ENCODE measurements at places on chromosomes 2 and 18.

DNA sequence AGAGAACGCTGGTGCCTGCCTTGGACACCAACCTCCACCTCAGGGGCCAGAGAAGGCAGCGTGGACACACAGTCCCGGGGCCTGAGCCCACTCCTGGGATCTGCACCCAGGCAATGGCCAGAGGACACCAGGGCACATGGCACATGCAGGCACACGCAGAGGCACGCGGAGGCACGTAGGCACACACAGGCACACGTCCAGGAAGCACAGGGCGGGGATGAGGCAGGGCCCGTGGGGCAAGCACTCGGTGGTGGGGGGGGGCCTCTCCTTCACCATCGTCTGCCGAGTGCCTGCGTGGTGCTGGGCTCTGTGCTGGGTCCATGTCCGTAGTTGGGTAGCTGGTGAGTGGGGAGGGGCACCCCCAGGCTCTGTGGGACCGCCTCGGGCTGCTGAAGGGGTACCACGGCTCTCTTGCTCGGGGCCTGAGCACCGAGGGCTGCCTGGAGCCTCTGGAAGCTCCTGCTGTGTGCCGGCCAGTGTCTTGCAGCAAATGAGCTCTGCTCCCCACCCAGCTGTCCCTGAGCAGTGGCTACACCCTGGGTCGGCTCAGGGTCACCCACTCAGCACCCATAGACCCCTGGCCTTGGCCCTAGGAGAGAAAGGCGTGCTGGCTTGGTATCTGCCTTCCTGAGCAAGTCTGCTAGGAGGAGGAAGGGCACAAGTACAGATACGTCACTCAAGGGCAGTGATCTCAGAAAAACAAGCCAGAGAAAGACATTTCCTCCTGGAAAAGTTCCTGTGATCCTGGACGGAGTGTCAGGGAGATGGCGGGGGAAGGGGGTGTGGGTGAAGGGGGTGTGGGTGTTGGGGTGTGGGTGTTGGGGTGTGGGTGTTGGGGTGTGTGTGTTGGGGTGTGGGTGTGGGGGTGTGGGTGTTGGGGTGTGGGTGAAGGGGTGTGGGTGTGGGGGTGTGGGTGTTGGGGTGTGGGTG lies 26.4 kb downstream of the RTP5 start:
- H3K4me3 ChIP-seq: no peak overlapping the region
- peaks cover 10% of the 10 kb centered on the region for H3K4me1 ChIP-seq
- no peaks in the 10 kb centered on the region for H3K27me3 ChIP-seq
- H3K36me3 ChIP-seq: peaks cover 2% of the 10 kb centered on the region
- no peak for DNase-seq
- H3K27ac ChIP-seq: peak overlapping the region; percentile 14

- no peak overlapping the region for H3K27ac ChIP-seq
- no peaks in the 10 kb centered on the region for H3K36me3 ChIP-seq
- peaks cover 8% of the 10 kb centered on the region for H3K4me1 ChIP-seq
- H3K4me3 ChIP-seq: no peak overlapping the region
Measured at GRCh38 chr2:3656762-3657721, 958 bp upstream of the ALLC start.

DNA sequence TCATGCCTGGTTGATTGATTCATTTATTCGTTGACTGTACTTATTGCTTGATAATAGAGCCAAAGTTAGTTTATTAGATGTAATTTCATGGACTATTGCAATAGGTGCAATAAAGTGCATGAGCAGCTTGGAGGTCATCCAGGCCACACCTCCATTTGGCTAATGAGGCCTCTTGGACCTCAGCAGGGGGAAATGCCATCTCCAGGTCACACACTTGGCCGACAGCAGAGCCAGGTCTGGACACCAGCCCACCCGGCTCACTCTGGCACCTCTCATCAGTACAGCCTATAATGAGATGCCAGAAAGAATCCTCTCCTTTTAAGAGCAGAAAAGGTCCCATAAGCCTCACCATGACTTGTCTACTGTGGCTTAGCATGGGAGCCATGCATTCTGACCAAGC lies 71.2 kb upstream of the AFF3 start:
- H3K27ac ChIP-seq: no peak overlapping the region
- no peak for DNase-seq
- peaks cover 18% of the 10 kb centered on the region for H3K4me1 ChIP-seq
- no peaks in the 10 kb centered on the region for H3K27me3 ChIP-seq
- no peaks in the 10 kb centered on the region for H3K36me3 ChIP-seq

GRCh38 chr18:30917651-30918050 lies 124.9 kb downstream of the DSC3 start:
- H3K4me1 ChIP-seq: no peaks in the 10 kb centered on the region
- no peak for DNase-seq
- H3K36me3 ChIP-seq: no peaks in the 10 kb centered on the region

- H3K27ac ChIP-seq: no peak overlapping the region
- no peak overlapping the region for H3K4me3 ChIP-seq
- H3K36me3 ChIP-seq: no peaks in the 10 kb centered on the region
- no peaks in the 10 kb centered on the region for H3K4me1 ChIP-seq
Measured at GRCh38 chr2:223027442-223027841, 24.5 kb upstream of the KCNE4 start.

GRCh38 chr2:231613663-231614558 lies 21.2 kb downstream of the TEX44 start:
- peak; percentile 33 for DNase-seq
- H3K36me3 ChIP-seq: no peaks in the 10 kb centered on the region
- H3K27ac ChIP-seq: peak overlapping the region; percentile 95
- H3K27me3 ChIP-seq: no peaks in the 10 kb centered on the region
- peak overlapping the region; percentile 92 for H3K4me3 ChIP-seq
- H3K4me1 ChIP-seq: peaks cover 19% of the 10 kb centered on the region

- peak overlapping the region; percentile 60 for H3K27ac ChIP-seq
- peaks cover 9% of the 10 kb centered on the region for H3K36me3 ChIP-seq
- no peaks in the 10 kb centered on the region for H3K27me3 ChIP-seq
Measured at GRCh38 chr2:190916829-190917228, 36.2 kb downstream of the GLS start.

GRCh38 chr2:65326276-65326675 lies 98.6 kb downstream of the ACTR2 start:
- no peaks in the 10 kb centered on the region for H3K27me3 ChIP-seq
- DNase-seq: no peak
- no peak overlapping the region for H3K27ac ChIP-seq

DNA sequence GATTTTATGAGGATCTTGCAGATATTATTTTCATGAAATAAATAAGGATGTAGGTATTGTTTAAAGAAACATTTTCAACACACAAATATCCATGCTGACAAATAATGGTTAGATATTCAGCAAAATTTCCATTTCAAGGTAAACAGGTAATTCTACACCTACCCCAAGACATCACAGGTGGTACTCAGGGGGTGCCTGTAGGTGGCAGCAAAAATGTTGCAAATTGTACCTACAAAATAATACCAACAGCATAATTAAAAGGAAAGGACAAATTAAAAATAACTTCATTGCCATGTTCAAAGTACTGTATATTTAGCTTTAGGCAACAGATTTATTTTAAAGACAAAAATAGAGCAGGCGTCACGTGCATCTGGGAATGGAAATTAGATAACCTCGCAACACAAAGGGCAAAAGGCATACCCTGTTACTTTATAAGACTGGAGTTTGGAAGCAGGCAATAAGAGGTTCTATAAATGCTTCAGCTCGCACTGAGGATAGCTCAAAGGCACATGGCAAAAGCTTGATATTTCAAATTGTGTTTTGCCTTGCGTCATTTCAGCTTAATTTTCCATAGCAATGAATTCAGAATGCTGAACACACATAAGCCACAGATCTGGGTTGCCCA lies 630.5 kb downstream of the TDRD15 start:
- no peaks in the 10 kb centered on the region for H3K36me3 ChIP-seq
- no peaks in the 10 kb centered on the region for H3K27me3 ChIP-seq
- no peak overlapping the region for H3K4me3 ChIP-seq
- no peaks in the 10 kb centered on the region for H3K4me1 ChIP-seq
- H3K27ac ChIP-seq: no peak overlapping the region

GRCh38 chr18:26468931-26469340 lies 79.4 kb downstream of the KCTD1 start:
- no peak for DNase-seq
- H3K27me3 ChIP-seq: no peaks in the 10 kb centered on the region
- H3K4me1 ChIP-seq: peaks cover 2% of the 10 kb centered on the region

GRCh38 chr2:44107974-44108373 lies 60.7 kb upstream of the PPM1B start:
- no peak for DNase-seq
- H3K27ac ChIP-seq: no peak overlapping the region
- H3K4me3 ChIP-seq: no peak overlapping the region
- peaks cover 2% of the 10 kb centered on the region for H3K36me3 ChIP-seq

DNA sequence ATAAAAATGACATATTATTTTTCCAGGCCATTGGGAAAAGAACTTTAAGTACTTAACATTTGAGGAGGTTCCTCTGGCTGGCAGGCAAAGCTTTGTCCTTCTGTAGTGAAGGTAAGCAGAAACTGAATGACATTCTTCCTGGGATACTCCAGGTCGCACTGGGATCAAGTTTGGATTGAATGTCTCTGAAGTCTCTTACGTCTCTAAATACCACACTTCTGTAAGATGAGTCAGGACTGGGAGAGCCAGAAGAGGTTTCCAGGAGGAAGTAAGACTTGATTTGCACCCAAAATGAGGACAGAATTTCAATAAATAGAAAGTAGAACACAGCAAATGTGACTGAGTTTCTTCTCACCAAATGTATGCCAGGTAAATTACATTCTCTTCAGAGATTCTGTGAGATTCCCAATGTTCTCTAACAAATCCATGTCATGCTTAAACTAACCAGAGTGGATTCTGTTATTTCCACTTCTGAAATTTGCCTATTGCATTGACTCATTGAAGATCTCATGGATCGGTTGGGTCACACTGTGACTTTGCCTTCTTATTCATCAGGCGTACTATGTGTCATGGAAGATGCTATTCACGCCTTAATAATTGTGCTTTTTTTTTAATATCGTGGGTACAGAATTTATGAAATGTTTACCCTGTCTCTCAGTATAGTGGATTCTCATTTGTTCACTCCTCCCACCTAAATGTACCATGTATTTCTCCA lies 25.5 kb upstream of the VIT start:
- no peak overlapping the region for H3K27ac ChIP-seq
- H3K4me3 ChIP-seq: no peak overlapping the region
- peaks cover 76% of the 10 kb centered on the region for H3K27me3 ChIP-seq
- peaks cover 4% of the 10 kb centered on the region for H3K36me3 ChIP-seq

- no peaks in the 10 kb centered on the region for H3K4me1 ChIP-seq
- no peak overlapping the region for H3K4me3 ChIP-seq
- no peak overlapping the region for H3K27ac ChIP-seq
- peaks cover 44% of the 10 kb centered on the region for H3K27me3 ChIP-seq
Measured at GRCh38 chr2:70920367-70920715, 15.4 kb upstream of the ATP6V1B1 start.

DNA sequence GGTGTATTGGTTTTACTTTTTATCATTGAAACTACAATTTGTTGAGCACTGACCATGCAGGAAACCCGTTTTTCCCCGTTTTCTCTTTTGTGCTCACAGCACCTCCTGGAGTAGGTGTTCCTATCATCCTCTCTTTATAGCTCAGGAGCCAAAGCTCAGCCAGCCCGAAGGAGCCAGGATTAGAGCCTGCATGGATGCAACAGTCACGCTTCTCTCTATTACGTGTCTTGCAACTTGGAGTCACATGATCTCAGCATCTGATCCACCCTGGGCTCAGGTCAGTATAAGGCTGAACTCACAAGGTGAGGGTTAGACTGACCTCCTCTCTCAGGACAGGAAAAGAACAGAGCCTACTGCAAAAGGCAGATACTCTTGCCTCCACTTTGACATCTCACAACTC lies 150.5 kb downstream of the MBP start:
- H3K27ac ChIP-seq: peak overlapping the region; percentile 56
- H3K4me3 ChIP-seq: no peak overlapping the region
- DNase-seq: no peak
- H3K4me1 ChIP-seq: peaks cover 7% of the 10 kb centered on the region
- no peaks in the 10 kb centered on the region for H3K27me3 ChIP-seq
- no peaks in the 10 kb centered on the region for H3K36me3 ChIP-seq

DNA sequence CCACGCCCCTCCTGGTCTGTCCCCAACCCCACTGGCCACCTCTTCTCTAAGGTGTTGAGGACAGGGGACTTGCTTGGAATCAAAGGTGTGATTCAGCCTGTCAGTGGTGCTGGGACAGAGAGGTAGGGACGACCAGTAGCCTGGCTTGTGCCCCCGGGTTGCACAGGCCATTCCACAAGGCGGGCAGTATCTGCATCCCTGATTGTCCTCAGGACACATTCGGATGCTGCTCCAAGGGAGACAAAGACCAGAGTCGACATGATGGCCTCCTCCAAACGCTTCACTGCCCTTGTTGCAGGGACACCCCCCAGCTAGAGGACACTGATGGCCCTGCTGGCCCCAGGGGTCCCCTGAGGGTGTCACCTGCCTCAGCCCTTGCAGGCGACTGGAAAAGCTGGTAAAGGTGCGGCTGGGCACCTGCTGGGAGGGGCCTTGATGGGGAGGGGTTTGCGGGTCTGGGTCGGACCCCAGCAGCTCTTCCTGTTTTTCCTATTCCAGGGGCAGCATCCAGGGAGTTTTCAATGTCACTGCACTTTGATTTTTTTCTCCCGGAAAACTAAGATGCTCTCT lies 98.0 kb downstream of the PTGR3 start:
- H3K4me3 ChIP-seq: no peak overlapping the region
- no peak for DNase-seq
- H3K4me1 ChIP-seq: no peaks in the 10 kb centered on the region
- no peaks in the 10 kb centered on the region for H3K36me3 ChIP-seq
- peaks cover 28% of the 10 kb centered on the region for H3K27me3 ChIP-seq
- H3K27ac ChIP-seq: no peak overlapping the region

- H3K27me3 ChIP-seq: peaks cover 18% of the 10 kb centered on the region
- no peak for DNase-seq
- H3K27ac ChIP-seq: no peak overlapping the region
- no peaks in the 10 kb centered on the region for H3K4me1 ChIP-seq
- H3K4me3 ChIP-seq: no peak overlapping the region
- no peaks in the 10 kb centered on the region for H3K36me3 ChIP-seq
Measured at GRCh38 chr18:10142496-10143160, 228.8 kb downstream of the VAPA start.

- no peaks in the 10 kb centered on the region for H3K36me3 ChIP-seq
- DNase-seq: no peak
- H3K4me1 ChIP-seq: peaks cover 6% of the 10 kb centered on the region
- peak overlapping the region; percentile 27 for H3K27ac ChIP-seq
- peaks cover 6% of the 10 kb centered on the region for H3K27me3 ChIP-seq
Measured at GRCh38 chr2:169139993-169140767, 70.8 kb downstream of the DHRS9 start.

GRCh38 chr2:199627417-199627816 lies 169.7 kb upstream of the SATB2 start:
- H3K36me3 ChIP-seq: no peaks in the 10 kb centered on the region
- H3K4me1 ChIP-seq: no peaks in the 10 kb centered on the region
- no peak overlapping the region for H3K27ac ChIP-seq
- H3K27me3 ChIP-seq: peaks cover 23% of the 10 kb centered on the region

- no peaks in the 10 kb centered on the region for H3K36me3 ChIP-seq
- no peak overlapping the region for H3K4me3 ChIP-seq
- no peaks in the 10 kb centered on the region for H3K4me1 ChIP-seq
- no peak overlapping the region for H3K27ac ChIP-seq
Measured at GRCh38 chr2:37526323-37526722, 145.1 kb downstream of the CDC42EP3 start.
